Keratinocyte (primary cell): ENCODE measurements at places on chromosomes 12 and 14.

DNA sequence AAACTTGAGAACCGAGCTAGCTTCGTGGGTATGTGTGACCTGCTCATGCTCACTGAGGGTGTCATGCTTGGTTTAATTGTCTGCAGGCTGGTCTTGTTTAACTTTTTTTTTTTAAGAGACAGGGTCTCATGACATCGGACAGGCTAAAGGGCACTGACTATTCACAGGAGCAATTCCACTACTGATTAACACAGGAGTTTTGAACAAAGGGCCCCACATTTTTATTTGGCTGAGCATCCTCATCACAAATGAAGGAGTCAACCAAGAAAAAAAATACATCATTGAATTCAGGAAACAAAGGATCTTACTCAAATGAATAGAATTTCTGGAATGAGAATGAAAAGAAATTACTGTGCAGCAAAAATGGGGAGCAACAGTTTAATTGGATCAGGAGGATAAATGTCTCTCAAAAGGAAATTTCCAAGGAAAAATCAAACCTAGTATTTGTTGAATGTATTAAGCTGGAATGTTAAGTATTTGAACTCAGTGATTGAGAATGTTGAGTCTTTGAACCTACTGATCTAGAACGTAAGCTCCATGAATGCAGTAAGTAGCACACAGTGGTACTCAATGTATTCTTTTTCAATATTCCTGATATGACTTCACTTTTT lies 20.8 kb upstream of the PYROXD1 start:
- DNase-seq, result no peak

DNA sequence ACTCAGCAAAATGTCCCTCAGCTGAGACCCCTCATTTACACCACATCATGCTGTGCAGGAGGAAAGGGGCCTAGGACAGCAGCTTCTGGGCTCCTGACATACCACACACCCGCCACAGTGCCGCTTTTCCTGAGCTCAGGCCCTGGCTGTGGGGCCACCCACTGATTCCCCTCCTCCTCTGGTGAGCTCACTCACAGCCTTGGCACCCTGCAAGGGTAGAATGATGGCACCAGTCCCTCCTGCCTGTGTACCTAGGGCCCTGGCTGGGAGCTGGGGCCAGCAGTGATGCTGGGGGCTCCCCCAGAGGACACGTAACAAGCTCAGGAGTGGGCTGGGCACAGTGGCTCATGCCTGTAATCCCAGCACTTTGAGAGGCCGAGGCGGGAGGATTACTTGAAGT lies 44.4 kb downstream of the PLEKHD1 start:
- no peak for DNase-seq

GRCh38 chr14:24367514-24368211 lies at the start of gene NFATC4:
Gene NFATC4 (plus strand): TSS chr14:24368184. CDS start chr14:24368341, 157 bp downstream.
- no peak for DNase-seq

DNA sequence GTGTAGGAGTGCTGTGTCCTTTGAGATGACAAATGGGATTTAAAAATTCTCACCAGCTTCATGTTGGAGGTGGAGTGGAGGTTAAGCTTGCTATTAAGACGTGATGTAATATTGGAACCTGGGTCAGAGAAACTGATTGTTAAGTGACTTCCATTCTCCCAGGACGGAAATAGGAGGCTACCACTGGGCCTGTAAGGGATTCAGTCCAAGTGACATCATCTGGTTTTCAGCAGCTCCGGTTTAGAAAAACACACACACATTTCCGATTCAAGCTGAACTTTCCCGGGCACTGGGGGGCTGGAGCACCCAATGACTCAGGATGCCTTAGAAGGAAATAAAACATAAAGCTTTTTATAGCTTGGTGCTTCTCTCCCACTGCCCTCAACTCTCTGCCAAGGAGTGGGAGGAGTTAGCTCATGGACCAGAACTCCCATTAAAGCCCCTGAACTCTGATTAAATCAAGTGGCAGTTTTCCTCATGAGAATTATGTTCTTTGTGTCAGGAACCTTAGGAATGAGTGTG lies 12.4 kb downstream of the CALM1 start:
- no peak for DNase-seq
